ENCODE measurements at places on chromosomes 7 and 10. TPM values are rescaled to one million over a fixed set of nuclear protein-coding genes. Genes with fewer than 3 reads are reported as not detected.

DNA sequence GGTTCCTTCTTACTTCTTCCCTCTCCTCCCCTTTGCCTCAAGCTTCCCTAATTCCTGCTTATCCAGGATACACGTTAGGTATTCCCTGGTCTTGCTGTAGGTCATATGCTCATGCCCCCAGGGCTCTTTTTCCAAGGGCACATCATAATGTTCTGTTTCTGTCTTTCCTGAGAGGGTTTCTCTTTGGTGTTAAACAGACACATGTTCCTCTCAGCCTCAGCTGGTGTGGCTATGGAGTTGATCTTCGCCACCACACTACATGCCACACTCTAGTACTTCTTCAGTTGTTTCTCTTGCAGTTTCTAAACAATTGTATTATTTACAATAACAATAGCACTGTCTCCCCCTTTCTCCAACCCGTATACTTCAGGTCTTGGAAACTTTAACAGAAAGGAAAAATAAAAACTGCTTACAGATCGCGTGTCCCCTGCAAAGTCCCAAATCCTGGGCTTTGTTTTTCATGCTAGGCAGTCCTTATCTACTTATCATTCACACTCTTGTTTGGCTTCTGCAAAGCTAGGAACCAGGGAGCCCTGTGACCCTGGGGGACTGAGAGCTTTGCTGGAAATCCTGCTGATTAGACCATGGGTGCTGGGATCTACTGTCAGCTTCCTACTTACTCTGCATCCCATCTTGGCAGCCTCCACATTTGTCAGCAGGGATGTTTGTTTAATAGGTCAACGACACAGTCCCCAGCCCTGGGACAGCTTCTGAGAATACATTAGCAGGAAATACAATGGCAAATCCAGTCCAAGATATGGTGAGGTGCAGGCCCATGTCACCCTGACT lies 193.9 kb upstream of the BMPER start:
- DNase-seq: no peak

DNA sequence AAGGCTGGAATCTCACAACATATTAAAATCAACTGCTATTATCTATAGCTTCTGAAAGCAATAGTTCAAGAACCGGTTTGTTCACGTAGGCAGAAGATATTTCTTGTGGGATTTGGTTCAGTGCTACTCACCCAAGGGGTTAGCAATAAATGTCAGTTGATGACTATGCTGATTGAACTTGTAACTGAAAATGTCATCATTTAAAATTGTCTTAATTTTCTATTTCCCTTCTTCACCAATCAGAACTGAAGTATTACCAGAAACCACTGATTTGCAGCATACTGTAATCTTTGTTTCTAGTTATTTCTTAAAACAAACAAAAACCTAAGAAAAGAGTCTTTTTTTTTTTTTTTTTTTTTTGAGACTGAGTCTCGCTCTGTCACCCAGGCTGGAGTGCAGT lies 46.1 kb downstream of the CPEB3 start:
- no peak for DNase-seq

DNA sequence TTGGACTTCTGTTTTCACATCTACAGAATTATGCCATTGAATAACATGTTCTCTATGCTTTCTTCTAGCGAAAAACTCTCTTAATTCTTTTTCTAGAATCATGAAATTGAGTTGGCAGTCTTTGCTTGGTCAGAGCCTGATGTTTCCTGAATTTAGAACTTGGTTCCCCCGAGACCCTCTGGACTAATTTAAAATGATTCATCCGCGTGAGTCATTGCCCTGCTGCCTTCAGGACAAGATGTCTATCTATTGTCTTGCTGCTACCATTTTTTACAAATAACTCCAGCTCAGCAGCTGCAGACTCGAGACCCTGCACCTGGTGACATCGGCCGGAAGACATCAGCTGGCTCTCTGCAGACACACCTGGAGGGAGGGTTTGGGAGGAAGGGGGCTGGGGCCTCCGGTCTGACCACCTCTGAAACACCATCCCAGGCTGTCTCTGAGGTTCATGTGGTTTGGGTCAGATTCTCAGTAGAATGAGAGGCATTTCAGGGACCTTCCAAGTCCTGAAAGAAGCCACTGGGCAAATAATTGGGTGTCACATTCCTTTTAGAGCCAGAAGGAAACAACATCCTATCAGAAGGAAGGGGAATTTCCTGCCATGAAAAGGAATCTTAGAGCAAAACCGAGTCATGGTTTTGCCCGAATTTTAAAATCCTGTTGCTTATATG lies 20.9 kb upstream of the KLF6 start:
- peak; percentile 78 for DNase-seq

DNA sequence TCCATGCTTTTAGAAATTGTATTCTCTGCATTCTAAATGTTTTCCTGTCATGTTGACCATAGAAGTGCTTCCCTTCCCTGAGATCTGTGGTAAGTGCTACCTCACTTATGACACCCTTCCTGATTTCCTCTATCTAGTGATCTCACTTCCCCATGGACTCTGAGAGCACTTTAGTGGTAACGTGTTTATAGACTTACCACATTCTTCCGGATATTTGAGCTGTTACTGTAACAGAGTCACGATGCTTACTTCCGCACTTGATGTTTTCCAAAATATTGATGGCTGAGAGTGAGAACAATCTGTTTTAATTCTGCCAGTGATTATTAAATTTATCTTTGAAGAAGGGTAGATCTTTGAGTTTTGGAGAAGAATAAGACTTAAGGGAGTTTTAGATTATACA lies 60.1 kb upstream of the NAMPT start:
- no peak for DNase-seq

DNA sequence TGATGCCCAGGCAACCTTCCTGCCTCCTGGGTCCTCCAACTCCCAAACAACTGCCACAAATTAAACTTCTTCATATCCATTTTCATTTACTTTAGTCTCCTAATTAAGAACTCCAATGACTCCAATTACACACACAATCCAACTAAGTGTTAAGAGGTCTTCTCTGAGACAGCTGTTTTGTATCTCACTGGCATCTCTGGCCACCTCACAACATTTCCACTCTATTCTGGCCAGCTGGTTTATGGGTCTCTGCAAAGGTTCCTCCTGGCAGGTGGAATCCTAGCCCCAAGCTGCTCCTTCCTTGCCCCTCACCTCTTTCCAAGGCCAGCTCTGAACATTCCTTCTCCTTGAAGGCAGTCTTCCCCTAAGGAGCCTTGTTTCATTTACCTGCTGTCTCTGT lies 123.1 kb upstream of the HPS1 start:
- no peak for DNase-seq

DNA sequence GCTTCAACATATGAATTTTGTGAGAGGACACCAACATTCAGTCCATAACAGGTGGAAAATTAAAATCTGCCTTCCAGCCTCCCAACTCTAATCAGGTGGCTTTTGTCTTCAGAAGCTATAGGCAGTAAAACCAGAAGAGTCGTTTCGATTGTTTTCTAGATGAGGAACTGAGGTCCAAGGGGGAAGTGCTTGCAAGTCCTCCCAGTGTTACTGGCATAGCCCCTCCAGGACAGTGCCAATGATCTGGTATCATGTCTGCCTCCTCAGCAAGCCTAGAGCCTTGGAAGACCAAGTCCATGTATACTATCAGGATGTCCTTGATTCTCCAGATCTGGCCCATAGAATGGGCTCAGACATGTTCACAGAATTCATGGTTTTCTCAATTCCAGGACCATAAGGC lies 16.9 kb downstream of the CYP26A1 start:
- DNase-seq: no peak

DNA sequence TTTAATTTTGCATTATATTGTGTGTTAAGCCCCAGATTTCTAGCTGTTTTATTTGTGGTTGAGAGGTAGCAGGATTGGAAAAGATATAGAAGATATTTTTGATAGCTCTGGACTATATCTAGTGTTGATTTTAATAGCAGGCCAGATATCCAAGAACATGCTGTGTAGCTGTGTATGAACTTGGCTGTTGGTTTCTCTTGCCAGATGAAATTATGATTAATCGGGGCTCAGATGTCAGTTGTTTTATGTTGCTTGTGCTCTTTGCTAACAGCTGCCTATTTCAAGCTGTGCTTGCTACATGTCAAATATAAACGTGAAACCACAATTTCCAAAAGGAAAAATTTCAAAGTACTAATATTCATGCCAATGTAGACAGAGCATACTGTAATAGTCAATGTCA lies 141.1 kb downstream of the GRM3 start:
- no peak for DNase-seq

DNA sequence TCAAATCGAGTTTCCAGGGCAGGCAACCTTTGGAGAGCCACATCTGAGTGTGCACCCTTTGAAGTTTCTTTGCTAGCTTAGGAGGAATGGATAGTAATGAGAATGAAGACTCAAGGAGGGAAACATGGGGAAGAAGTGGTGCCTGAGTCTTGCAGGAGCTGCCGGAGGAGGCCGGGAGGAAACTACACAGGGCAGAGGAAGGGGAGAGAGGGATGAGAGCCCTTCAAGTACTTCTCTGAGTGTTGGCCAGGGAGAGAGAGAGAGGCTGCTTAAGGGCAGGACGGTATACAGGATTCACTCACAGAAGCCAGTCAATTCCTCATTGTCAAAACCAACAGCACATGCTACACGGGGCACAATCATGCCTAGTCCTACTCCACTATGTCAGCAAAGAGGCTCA lies 74.4 kb upstream of the ZNRF2 start:
- no peak for DNase-seq

DNA sequence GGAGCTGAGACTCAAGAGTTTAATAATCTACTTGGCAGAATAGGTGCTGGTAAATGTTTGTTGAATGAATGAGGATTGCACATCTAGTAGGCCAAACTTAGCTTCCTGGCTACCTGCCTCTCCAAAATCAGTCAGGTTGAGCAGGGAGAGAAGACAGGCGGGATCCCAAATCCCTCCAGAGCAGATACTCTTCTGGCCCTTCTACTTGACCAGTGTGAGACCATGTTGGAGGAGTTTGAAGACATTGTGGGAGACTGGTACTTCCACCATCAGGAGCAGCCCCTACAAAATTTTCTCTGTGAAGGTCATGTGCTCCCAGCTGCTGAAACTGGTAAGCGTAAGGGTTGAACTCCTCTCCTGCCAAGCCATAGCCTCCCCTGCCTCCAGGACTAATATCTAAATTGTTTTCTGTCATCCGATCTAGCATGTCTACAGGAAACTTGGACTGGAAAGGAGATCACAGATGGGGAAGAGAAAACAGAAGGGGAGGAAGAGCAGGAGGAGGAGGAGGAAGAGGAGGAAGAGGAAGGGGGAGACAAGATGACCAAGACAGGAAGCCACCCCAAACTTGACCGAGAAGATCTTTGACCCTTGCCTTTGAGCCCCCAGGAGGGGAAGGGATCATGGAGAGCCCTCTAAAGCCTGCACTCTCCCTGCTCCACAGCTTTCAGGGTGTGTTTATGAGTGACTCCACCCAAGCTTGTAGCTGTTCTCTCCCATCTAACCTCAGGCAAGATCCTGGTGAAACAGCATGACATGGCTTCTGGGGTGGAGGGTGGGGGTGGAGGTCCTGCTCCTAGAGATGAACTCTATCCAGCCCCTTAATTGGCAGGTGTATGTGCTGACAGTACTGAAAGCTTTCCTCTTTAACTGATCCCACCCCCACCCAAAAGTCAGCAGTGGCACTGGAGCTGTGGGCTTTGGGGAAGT lies 2.2 kb upstream of the MBLAC1 start:
- no peak for DNase-seq

SLC16A9 gene
- 3.2 TPM for polyA plus RNA-seq

RET gene
- 0.80 TPM for polyA plus RNA-seq

PCLO gene
- 0.39 TPM for polyA plus RNA-seq

RPEL1 gene
- polyA plus RNA-seq: not detected

CYP2C8 gene
- 0.26 TPM for polyA plus RNA-seq

COPS6 gene
- 86.8 TPM for polyA plus RNA-seq

MYO1G gene
- 1.1 TPM for polyA plus RNA-seq
